ENCODE measurements at places on chromosomes 11 and 22.

- DNase-seq = no peak
These were observed 5.3 kb downstream of the NEAT1 start for GRCh38 chr11:65427691-65428577.

GRCh38 chr11:128908391-128909246 lies 17.5 kb downstream of the KCNJ5 start:
- no peak for DNase-seq

DNA sequence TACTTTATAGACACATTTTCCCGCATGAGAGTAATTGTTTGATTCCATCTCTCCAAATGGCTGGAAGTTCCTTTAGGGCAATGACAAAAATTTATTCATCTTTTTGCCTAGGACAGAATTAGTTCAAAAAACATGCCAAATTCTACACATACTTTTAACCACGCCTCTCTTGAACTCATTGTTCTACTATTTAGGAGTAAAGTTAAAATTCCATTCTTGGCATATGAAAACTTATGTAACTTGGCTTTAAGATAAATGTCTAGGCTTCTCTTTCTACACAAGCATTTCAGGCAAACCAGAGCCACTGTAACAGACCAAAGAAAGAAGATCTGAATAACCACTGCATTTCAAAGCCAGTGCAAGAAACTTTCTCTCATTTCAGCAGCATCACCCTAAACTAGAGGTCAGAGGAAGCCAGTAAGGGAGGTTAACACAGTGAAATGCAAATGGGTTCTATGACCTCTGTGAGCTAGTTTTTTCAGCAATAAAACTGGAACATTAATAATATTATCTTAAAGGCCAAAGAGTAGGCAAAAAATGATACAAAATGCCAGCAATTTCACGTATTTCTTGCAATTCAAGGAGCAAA lies 73.0 kb downstream of the RSF1 start:
- no peak for DNase-seq

GRCh38 chr11:32573228-32573627 lies 10.4 kb upstream of the EIF3M start:
- no peak for DNase-seq

DNA sequence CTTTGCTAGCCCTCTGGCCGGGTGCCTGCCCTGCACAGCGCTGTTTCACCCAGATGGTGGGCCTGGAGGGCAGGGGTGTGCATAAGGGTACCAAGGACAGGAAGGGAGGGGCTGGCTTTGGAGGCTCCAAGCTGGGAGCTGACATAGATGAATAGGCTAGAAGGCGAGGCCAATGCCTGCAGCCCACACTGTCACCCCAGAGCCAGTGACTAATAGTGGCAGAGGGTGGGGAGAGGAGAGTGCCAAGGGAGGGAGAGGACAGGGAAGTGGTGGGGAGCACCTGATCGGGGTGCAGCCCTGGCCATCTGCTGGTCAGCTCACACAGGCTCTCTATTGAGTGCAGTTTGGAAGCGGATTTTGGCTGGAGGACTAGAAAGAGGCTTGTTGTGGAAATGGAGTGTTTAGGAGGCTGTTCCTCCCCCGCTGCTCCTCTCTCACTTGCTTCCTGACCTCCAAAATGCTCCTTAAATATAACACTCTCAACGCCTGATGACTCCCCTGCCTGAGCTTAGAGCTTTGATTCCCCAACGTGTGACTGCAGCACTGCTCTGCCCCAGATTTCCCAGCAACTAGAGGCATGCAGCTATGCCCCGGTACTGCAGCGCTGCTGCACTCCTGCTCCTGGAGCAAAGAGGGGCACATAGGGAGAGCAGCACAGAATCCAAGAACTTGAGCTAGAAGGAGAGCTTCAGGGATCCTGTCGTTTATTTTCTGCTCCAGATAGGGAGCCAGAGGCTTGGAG lies 89.2 kb downstream of the GRAMD1B start:
- DNase-seq = no peak

GRCh38 chr11:10920205-10920604 lies 62.4 kb upstream of the ZBED5 start:
- no peak for DNase-seq

DNA sequence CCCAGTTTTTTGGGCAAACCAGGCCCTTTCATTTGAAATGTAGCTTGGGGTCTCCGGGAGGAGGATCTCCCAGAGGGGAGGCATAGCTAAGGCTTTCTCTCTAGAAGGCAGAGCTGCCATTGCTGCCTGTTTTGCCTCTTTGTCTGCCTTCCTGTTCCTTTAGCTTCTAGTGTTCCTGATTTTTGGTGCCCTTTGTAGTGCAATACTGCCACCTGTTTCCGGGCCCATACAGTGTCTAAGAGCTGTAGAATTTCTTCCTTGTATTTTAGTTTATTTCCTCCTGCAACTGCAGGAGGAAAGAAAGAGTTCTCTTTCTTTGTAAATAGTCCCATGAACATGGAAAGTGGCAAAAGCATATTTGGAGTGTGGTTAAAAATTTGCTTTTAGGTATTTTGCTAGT lies 19.3 kb upstream of the GLYATL1 start:
- no peak for DNase-seq

- DNase-seq = no peak
These were observed 423.0 kb downstream of the BRD1 start for GRCh38 chr22:49404576-49405241.

- no peak for DNase-seq
These were observed 30.9 kb downstream of the EIF3F start for GRCh38 chr11:8017894-8018483.

- DNase-seq = no peak
These were observed 39.6 kb upstream of the AMOTL1 start for GRCh38 chr11:94728541-94728940.

DNA sequence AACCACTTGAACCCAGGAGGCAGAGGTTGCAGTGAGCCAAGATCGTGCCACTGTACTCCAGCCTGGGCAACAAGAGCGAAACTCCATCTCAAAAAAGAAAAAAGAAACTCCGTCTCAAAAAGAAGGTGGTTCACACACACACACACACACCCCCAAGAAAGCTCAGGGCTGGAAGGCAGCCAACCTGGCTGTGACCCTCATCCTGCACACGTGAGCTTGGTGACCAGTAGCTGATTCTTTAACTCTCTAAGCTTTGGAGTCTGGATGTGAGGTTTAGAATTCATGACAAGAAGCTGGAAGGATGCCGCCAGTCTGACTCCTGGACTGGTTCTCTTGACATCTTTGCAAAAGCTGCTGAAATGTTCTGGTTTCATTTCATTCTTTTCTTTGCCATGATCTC lies 1.9 kb upstream of the RNH1 start:
- no peak for DNase-seq
